Stimulated activated CD4-positive, alpha-beta T cell treated with anti-CD3 and anti-CD28 coated beads, Interleukin-4, amount 100 ng/mL, for 1 hour (primary cell): ENCODE measurements at places on chromosomes 11 and 22.

DNA sequence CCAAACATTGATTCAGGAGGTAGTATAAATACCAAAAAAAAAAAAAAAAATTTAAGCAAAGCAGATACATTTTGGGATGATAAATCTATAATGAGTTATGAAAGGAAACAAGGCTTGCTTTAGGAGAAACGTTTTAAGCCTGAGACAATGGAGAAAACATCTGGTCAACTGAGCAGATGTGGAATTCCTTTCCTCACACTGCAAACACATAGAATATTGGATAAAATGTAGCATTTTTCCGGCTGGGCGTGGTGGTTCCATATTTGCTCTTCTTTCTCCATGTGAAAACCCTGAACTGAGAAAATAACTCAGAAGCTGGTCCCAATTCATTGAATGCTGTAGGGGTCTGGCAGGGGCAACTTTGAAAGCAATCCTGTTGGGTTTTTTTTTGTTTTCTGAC is 33.9 kb downstream of the ENDOD1 start:
- no peak for DNase-seq

- no peak for DNase-seq
Observed at GRCh38 chr11:103898577-103899336, 137.7 kb upstream of the DDI1 start.

DNA sequence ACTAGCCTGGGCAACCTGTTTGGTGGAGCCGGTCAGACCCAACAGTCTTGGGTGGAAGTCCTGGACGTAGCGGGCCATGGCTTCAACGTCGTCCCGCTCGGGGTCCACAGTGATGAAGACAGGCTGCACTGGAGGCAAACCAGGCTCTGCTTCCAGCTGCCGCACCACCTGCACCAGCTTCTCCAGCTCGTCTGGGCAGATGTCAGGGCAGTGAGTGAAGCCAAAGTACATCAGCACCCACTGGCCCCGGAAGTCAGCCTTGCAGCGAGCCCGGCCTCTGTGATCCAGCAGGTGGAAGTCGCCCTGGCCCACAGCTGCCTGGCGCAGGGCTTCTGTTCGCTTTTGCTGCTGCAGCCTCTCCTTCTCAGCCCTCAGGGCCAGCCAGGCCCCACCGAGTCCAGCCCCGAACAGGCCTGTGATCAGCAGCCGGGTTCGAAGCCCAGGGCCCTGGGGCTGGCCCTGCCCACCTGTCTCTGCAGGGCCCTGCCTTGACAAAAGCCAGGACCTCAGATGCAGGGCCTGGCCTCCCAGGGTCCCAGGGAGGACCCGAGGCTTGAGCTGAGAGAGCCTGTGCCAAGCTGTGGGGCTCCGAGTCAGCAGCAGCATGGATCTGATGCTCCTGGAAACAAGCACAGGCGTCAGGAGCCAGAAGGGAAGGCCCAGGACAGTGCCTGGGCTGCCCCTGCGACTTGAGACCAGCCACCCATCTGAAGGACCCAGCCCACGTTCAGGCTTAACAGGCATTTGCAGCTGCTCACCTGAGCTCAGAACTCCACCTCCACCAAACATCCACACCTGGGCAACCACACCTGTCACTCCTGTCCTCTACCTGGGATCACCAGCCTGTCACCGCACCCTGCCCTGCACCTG is 1.4 kb downstream of the SCO2 start:
- no peak for DNase-seq

DNA sequence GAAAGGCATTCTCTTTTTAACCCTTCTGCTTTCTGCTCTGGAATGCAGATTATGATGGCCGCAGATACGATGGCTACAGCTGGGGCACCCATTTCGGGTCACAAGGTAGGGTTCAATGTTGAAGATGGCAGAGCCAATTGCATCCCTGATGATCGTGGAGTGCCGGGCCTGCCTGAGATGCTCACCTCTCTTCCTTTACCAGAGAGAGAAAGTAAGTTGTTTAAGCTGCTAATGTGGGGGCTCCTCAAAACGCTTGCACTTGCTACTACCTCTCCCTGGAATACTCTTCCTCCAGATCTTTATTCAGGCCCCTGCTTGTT is 50.8 kb upstream of the PRDM11 start:
- no peak for DNase-seq
